Mesenchymal stem cell (in vitro differentiated cells and primary cell): ENCODE measurements at places on chromosomes 7 and 10.

DNA sequence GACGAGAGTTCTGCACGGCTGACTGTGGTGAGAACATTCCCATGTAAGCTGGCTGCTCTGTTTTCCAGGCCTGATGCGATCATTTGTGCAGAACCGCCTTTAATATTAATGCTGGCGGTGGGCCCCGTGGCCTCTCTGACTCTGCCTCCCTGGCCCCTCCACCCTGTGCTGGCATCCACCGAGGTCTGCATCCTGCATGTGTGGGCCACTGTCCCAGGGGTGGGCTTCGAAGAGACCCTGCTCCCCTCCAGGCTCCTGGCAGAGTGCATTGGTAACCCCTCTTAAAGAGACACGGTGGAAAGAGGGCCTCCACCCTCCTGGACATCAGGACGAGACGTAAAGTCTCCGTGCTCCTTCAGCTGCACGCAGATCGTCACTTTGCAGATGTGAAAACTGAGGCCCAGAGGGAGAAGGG lies 67.3 kb upstream of the FAM20C start:
- DNase-seq, result no peak

GRCh38 chr10:6128087-6128486 lies 39.3 kb downstream of the RBM17 start:
- DNase-seq, result no peak

GRCh38 chr10:99695761-99696160 lies 36.2 kb downstream of the COX15 start:
- no peak for DNase-seq

GRCh38 chr7:30894866-30895605 lies 16.6 kb upstream of the AQP1 start:
- no peak for DNase-seq

DNA sequence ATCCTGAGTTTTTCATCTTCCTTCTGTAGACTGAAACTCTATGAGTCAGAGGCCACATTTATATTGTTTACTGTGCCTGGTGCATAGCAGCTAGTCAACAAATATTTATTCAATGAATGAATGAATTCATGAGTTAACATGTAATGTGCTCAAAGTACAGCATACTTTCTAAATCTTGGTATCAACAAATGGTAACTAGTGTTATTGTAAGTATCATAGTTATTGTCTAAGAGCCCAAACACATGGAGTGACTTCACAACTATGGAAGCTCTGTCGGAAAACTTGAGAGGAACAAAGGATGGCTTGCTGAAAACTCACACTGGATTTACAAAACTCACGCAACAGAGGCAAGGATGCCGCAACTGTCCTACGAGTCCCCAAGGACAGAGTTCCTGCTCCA lies 35.9 kb downstream of the DENND2A start:
- DNase-seq, result peak; percentile 97

DNA sequence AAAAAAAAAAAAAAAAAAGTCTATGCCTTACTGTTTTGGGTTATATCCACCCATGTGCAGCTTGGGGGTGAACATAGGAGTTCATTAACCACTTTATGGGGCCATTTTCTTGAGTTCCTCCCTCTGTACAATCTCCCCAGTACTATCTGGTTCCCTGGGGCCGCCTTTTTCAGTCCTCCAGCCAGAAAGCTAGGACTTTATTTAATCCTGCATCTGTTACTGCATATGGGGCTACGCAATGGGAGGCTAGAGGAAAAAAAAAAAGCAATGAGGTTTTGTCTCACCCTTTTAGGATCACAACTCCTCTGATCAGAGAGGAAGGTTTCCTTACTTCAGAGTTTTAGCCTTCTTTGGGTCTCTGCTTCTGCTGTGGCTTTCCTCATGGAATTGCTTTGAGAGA lies 51.0 kb downstream of the BTRC start:
- DNase-seq, result no peak

DNA sequence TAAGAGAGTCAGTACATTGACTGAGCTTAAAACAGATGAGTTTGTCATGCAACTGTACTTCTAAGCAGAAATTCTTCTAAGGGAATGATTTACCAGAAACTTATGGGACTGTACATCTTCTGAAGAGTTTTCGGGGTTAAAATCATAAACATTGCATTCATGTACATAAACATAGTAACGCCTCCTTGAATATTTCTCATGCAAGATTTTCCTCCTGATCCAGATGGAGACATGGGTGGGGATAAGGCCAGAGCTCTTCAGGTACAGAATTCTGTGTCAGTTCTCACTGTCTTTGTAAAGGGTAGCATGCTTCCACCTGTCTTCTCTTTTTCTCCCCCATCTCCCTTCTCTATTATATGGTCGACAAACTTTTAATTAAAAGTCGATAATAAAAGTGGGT lies 335.3 kb downstream of the ABCA13 start:
- no peak for DNase-seq

GRCh38 chr7:156554488-156554887 lies 86.1 kb upstream of the RNF32 start:
- no peak for DNase-seq

DNA sequence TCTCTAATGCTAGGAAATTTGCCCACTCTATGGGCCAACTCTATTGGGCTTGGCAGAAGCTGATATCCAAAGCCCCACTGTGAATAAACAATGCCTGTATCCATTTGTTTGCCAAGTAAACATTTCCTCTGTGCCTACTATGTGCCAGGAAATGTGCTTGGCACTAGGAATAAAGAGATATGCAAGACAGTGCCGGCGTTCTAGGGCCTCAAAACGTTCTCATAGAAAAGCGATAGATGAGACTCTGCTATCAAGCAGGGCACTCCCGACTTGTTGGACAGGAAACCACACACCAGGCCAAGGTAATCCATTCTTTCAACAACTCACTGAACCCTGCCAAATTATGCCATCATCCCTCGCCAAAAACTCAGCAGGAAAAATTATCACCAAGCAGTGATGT lies 196.7 kb downstream of the IPMK start:
- no peak for DNase-seq

DNA sequence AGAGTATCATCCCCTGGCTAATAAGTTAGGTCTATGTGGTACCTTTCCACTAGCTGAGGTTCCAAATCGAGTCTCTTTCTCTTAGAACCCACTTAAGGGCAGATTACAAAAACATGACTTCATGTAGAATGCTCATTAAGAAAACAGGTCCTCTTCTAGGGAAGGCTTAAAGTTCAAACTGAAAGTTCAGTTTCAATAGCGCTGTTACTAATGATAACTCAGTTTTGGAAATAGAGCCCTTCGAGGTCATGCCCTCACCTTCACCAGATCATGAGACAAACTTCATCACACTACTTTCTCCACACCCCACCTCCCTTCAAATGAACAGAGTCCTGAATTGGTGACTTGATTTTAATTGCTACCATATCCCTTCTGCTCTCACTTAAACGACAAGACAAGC lies 26.2 kb downstream of the HGF start:
- no peak for DNase-seq

- peak; percentile 58 for DNase-seq
Measured at GRCh38 chr7:127938588-127938987, 92.6 kb downstream of the LRRC4 start.

GRCh38 chr10:22803261-22803885 lies 89.0 kb upstream of the PIP4K2A start:
- no peak for DNase-seq

- DNase-seq, result no peak
Measured at GRCh38 chr7:54812756-54813322, 53.8 kb upstream of the SEC61G start.

DNA sequence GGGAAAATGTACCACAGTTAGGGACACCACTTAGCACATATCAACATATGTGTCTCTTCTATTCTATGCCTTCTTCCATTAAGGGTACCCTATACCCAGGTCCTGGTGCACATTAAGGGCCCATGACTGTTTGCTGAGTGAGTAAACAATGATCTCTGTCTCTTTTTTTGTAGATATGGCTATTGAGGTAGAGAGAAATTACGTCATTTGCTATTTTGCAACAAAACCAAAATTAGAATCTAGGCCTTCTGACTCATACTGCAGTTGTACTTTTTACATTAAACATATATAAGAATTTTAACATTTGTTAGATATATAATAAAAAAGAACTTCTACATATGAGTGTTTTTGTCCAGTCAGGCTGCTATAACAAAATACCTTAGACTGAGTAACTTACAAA lies 683.2 kb upstream of the LRRN3 start:
- no peak for DNase-seq

DNA sequence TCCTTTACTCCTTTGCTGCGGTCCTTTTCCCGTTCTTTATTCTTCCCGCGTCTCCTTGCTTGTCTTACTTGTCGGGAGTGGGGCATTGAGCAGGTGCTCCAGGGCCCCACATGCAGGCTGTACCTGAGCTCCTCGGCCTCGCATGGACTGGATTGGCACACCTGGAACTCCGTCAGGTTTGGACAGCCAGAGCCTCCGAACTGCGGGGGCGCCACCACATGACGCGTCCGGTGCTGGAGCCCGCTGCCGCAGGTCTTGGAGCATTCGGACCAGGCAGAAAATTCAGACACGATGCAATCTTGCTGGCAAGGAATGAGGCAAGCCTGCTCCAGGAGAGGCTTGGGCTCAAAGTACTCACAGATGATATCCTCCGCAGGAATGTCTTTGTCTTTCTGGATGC lies 195.7 kb downstream of the THSD7A start:
- no peak for DNase-seq
